Stimulated activated CD8-positive, alpha-beta memory T cell treated with anti-CD3 and anti-CD28 coated beads, Interleukin-2, amount 100 ng/mL, for 1 hour (primary cell): ENCODE measurements at places on chromosomes 16 and 17.

DNA sequence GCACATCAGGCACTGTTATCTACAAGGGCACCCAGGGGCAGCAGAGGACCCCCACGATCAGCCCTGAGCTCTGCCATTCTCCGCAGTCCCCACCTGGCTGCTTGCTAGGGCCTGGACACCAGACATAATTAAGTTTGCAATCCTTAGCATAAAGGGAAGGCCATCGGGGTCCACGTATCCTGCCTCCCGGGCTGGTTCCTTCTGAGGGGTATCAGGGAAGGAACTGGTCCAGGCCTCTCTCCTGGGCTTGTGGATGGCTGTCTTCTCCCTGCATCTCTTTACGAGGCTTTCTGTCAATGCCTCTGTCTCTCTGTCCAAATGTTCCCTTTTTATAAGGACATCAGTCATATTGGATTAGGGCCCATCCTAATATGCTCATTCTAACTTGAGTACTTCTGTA is 77.8 kb downstream of the CYLD start:
- no peak for DNase-seq

- no peak for DNase-seq
Observed at GRCh38 chr17:17921192-17922069, 50.8 kb downstream of the TOM1L2 start.

- DNase-seq: peak; percentile 51
Observed at GRCh38 chr17:4947411-4948165, 742 bp downstream of the PFN1 start.

DNA sequence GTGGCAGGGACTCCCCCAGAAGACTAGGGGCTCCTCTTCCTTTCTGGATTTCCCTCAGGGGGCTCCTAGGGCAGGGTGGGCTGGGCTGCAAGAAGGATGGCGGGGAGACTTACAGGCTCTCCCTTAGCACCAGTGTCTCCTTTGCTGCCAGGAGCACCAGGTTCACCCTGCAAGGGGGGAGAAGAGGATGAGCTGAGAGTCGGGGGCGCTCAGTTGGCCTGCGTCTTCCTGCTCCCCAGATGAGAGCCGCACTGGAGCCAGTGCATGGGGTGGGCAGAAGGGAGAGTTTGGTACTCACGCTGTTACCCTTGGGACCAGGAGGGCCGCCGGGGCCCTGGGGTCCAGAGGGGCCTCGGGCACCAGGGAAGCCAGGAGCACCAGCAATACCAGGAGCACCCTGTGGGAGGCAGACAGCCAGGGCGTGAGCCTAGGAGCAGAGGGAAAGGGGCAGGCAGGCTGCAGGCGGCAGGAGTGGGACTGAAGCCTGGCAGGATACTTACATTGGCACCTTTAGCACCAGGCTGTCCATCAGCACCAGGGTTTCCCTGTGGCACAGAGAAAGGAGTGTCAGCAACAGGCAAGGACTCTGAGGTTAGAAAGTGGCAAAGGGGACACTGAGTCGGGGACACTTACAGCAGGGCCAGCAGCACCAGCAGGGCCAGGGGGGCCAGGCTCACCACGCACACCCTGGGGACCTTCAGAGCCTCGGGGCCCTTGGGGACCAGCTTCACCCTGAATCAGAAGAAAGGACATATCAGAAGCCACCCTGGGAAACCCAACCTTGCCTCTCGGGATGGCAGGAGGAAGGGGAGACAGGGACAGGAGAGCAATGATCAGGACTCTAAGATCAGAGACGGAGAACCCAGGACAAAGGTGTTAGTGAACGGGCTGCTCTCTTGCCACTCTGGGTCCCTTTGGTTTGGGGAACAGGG is 6.2 kb downstream of the COL1A1 start:
- no peak for DNase-seq

DNA sequence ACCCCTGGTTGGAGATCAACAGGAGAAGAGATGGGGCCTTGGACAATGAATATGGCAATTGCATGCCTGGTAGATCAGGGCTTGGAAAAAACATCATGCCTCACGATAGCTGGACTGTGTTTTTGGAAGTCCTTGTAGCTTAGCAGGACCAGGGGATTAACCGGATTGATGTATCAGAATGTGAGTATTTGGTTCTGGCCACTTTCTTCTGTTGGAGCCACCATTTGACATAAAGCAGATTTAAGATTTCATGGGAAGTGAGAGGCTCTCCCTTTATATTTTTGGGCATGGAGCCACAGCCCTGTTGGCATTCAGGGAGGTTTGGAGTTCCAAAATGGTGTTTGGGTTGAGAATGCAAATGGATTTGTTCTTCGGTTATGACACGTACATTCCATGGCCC is 424.7 kb upstream of the MAF start:
- DNase-seq: no peak

- no peak for DNase-seq
Observed at GRCh38 chr17:72900654-72900971, 191.9 kb downstream of the SLC39A11 start.

- DNase-seq: no peak
Observed at GRCh38 chr16:50645563-50646220, 35.4 kb downstream of the SNX20 start.

DNA sequence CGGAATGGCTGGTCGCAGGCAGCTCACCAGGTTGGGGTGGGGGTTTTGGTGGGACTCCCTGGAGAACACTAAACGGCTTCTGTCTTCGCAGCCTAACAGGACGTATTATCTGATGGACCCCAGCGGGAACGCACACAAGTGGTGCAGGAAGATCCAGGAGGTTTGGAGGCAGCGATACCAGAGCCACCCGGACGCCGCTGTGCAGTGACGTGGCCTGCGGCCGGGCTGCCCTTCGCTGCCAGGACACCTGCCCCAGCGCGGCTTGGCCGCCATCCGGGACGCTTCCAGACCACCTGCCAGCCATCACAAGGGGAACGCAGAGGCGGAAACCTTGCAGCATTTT is 59.7 kb downstream of the PDPK1 start:
- DNase-seq: no peak

- DNase-seq: no peak
Observed at GRCh38 chr16:4944333-4945281, 7.7 kb upstream of the PPL start.

GRCh38 chr16:78516006-78516736 is 416.7 kb downstream of the WWOX start:
- no peak for DNase-seq

- DNase-seq: no peak
Observed at GRCh38 chr17:38825762-38826247, 684 bp upstream of the CWC25 start.

GRCh38 chr17:42040818-42041217 is 9.6 kb downstream of the C17orf113 start:
- no peak for DNase-seq

GRCh38 chr16:84661418-84662060 is 13.2 kb downstream of the KLHL36 start:
- DNase-seq: no peak

DNA sequence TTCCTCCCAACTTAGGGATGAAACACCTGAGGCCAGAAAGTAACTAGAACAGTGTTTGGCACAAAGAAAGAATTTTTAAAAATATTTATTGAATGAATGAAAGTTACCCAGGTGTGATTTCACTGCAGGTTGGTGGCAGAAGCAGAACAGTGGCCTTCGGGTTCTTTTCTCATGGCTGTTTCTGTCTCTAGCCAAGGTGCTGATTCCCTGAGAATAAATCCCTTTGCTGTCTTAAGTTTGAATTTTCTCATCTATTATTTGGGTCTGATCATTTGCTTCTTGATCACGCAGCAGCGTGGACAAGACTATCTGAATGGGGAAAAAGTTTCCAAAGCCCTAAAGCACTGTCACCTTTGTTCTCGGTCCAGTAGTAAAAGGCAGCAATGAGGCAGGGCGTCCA is 73.1 kb upstream of the KIFC3 start:
- no peak for DNase-seq

GRCh38 chr17:77527836-77528505 is 387.2 kb downstream of the SEC14L1 start:
- DNase-seq: no peak

DNA sequence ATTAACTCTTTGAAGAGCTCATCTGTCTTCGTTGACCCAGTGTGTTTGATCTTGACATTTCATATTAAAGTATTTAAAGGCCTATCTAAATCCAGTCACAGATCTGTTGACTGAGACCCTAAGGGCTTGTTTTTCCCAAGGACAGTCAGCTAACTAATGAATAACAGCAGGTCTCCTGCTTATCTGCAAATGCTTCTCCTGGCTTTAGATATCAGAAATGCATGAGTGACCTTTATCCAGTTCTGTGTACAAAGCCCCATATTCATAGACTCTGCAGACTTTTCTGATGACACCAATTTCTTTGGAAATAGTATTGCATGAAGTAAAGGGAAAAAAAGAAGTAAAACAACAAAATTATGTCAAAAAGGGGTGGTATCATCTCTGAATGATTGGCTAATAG is 70.3 kb downstream of the YPEL2 start:
- DNase-seq: no peak

GRCh38 chr16:3023415-3023668 is 400 bp downstream of the HCFC1R1 start:
- no peak for DNase-seq

DNA sequence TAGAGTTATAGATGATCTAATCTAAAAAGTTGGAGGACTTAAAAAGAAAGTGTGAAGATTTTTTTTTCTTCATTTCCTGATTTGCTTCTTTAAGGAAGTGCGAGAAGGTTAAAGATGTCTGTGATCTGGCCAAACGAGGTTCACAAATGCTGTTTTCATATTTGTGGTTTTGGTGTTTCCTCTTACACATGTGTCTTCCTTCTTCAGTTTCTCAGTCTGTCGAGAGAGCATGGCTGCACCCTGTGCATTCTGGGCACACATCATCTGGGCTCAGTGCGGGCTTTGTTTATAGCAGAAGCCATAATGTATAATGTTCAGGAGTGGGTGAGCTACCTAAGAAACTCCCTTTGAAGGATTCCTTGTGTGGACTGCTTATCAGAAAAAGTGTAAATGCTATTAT is 260.4 kb upstream of the TBX2 start:
- peak; percentile 13 for DNase-seq

- no peak for DNase-seq
Observed at GRCh38 chr16:1245452-1246020, 5.0 kb downstream of the TPSAB1 start.
